ENCODE measurements at places on chromosomes 4 and X. TPM values are rescaled to one million over a fixed set of nuclear protein-coding genes. Genes with fewer than 3 reads are reported as not detected.

GRCh38 chr4:126611900-126612299 is 1020.9 kb upstream of the INTU start:
- DNase-seq, result no peak

- no peak for DNase-seq
Observed at GRCh38 chr4:150145090-150145945, 67.1 kb downstream of the DCLK2 start.

- DNase-seq, result peak; percentile 78
Observed at GRCh38 chr4:174283507-174284471, at the start of the genes CEP44 and FBXO8. CEP44 (plus strand) TSS chr4:174283911; CDS start chr4:174299122, 15,211 bp downstream. FBXO8 (minus strand) TSS chr4:174283667; CDS start chr4:174263092, 20,575 bp downstream.

DNA sequence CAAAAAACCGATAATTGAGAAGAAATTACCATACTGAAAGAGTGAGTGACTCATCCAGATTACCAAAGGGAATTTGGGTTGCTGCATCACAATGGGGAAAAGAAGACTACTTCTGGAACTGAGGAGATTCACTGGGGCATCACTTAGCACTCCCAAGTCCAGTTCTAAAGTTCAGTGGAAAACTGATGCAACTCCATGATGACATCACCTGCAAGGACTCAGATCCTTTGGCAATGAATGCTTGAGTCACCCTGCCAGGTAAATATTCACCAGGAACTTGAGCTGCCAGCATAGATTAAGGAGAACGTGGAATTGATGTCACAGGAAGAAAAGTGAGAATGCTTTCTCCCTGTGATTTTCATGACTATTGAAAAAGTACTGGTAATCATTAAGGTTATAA is 32.0 kb upstream of the SMIM10L2A start:
- DNase-seq, result no peak

DNA sequence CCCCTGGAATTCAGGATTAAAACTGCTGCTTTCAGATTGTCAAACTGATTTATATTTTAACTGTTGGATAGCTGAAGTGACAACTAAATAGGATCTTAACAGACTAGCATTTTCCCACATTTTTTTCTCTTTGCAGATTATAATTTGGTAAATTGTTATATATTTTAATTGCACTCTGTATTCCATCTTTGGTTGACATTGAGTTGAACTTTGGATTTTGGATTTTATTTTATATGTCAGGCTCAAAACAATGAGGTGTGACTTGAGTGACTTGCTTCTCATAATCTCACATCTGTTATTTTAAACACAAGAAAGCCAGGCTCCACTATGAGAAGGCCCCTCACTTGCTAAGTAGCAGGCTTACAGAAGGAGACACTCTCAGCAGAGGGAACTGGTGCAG is 38.1 kb downstream of the NAA11 start:
- no peak for DNase-seq

The RIPPLY1 gene
- total RNA-seq, result not detected

The CXorf49 gene
- total RNA-seq, result not detected

The AMTN gene
- total RNA-seq, result not detected

The UGT2B7 gene
- not detected for total RNA-seq
